Frontal cortex (tissue), 4 donors: ENCODE measurements at places on chromosomes 1 and 21.

GRCh38 chr1:106944721-106945120 lies 111.8 kb upstream of the PRMT6 start:
- no peak for DNase-seq

DNA sequence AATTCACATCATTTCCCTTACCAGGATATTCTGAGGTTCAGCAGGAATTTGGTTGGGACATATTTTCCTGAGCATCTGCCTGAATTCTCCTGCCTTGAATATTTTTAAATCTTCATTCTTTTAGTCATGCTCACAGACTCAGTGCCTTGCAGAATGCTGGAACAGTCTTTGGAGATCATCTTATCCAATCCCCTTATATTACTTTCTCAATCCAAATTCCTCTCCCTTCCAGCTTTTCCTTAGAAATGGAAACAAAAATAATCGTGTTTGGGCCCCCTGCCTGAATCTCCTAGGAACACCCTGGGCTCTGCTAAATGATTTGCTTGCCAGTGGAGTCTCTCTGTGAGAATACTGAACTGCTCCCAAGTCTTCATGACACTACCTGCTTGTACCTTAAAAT lies 38.4 kb downstream of the LHX8 start:
- DNase-seq, result no peak

DNA sequence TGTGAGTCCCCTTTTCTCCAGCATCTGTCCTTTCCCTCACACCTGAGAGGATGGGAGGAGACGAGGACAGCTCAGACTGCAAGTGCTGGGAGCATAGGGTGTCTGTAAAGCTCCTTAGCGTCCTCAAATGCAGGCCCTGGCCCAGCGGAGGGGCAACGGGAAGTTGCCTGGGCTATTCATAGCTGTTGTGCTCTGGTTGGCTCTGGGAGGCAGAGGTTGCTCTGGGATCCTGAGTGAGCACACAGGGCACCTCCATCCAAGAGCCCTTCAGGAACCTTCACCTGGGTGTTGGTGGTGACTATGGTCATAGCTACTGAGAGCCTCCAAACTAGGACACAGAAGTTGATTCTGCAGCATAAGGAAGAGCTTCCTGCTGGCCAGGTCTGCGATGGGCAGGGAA lies 2.6 kb downstream of the PADI1 start:
- no peak for DNase-seq

DNA sequence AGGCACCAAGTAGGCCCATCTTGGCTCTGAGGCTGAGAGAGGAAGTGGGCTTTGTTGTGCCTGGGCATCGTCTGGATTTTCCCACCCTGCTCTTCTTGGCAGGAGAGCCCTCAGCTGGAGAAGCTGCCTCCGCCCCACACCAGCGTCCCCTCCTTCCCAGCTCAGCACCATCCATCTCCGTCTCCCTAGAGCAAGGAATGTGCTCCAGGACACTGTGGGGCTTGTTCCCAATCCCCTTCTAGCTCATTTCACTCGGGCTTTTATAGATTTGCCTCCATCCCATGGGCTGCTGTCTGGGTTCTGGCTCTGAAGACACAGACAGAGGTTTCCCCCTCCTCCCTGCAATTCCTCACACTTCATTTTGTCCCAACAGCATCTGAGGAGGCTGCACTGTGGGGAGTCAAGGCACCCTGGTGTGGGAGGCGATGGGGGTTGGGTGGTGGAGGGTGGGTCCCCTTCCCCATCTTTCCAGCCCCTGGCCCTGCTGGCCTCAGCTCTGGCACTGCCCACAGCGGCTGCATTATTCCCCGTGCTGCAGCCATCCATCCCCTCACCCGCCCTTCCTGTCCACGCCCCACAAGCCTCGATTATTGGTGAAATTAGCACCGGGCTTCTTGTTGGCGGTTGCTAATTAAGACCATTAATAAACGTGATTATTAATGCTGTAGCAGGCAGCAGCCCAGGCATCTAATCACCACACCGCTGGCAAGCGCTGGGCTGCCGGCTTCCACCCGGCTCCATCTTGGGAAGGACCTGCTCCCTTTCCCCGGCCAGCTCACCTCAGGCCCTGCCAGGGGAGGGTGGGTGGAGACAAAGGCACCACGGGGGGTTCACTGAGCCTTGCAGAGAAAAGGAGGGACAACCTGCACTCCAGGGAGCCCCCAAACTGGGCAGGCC lies 21.7 kb downstream of the RHBG start:
- DNase-seq, result no peak

GRCh38 chr1:88063605-88064004 lies 620.5 kb upstream of the PKN2 start:
- DNase-seq, result no peak

DNA sequence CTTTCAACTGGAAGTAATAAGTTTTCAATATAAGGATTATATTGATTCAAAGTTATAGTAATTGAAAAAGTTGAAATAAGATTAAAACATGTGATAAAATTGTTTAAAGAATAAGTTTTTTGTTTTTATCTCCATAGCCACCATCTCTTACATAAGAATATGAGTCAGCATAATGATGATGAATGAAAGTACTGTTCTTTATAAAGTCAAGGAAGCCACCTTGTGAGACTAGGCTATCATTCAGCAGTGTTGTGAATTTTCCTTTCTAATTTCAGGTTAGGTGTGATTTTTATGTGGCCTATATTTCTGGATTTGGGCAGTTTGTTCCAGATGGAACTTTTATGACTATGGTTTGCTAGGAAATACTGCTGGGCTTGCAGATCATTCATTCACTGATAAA lies 22.4 kb upstream of the ASB17 start:
- peak; percentile 13 for DNase-seq

DNA sequence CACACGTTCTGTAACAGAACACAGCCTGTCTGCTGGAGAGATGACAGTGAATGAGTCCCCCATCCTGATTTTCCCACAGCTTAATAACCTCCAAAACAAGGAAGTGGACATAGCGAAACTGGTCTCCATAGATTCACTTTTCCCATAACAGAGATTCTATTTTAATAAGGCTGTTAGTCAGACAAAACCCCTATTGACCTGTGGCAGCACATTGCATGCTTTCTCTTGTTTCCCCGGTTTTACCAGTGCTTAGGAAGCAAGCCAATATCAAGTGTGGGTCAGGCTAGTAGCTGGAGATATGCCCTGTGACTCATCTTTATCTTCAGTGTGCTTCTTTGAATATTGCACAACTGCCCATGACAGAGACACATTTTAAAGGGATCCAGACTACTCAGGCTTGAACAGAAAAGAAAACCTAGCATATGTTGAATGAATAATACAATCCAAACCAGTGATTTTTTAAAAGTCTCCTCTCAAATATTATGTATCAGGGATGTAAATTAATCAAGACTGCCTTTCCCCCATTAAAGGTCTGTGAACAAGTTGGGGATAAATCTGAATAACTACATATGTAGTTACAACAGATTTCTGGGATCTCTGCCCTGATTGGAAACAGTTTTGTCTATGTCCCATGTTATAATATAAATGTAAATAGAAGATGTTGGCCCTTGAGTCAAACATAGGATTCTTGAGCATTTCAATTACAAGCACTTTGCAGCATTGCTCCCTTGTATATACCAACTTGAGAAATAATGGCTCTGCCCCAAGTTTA lies 11.9 kb upstream of the CLDN8 start:
- DNase-seq, result no peak
